ENCODE measurements at places on chromosomes 6 and 20.

GRCh38 chr6:140001821-140002341, 627.4 kb upstream of the CITED2 start:
- DNase-seq, result no peak

DNA sequence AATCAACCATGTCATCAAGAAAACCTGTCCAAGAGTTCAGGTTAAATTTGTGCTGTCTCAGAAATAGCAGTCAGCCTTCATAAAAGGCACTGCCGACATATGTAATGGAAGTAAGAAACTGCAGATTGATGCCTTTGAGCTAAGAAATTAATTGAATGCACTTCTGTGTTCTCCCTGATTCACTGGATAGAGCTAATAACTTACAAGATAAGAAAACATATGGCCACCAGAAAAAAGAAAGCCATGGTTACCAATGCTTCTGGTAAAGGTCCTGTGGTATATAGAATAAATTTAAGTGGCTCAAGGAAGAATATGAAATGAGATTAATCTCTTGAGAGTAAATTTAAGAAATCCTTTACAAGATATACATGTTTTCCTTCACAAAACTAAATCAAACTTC, 242.5 kb upstream of the UFL1 start:
- DNase-seq, result peak; percentile 10

DNA sequence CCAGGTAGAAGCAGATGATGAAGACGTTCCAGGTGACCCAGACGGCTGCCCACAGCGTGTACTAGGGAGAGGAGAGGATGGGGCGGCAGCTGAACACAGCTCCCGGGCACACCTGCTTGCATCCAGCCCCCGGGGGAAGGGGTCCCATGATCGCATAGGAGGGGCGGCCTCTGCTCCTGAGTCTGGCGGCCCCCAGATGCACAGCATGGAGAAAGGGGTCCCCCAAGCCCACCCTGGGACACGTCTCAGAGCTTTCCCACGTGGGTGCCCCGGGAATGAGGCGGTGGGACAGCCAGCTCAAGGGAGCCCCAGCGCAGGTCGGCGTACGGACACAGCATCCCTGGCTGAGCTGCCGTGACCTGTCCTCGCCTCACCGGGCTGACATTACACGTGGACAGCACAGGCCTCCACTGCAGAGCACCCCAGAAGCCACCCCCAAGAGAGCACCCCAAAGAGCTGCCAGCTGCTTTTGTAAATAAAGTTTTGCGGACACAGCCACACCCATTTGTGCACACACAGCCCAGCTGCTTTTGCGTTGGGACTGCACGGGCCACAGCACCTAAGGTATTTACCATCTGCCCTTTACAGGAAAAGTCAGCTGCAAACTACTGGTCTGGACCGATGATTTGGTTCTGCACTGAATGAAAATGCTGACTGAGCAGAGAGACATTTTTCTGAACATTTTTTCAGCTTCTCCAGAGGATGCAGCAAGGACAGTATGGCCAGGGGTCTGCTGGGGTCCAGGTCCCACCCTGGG, 5.2 kb downstream of the NKAIN4 start:
- DNase-seq, result no peak

GRCh38 chr20:2469991-2470422, 582 bp downstream of the SNRPB start:
- DNase-seq, result peak; percentile 9

GRCh38 chr20:48766205-48766604, 61.6 kb downstream of the PREX1 start:
- DNase-seq, result no peak

DNA sequence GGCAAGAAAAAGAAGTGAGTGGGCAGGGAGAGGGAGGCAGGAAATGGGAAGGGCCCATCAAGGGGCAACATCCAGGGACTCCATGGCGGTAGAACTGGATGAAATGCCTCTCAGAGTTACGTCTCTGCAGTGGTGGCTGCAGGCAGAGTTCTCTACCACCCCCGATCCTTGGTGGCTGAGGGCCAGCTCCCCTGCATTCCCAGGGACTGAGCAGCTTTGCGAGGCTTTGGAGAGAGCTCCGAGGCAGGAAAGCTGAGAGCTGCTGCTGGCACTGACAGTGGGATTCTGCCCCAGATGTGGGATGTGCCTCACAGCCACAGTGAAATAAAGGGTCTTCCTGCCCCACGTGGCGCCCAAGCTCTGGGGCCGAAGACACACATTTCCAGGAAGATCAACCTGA, 236.6 kb downstream of the SLC24A3 start:
- no peak for DNase-seq

DNA sequence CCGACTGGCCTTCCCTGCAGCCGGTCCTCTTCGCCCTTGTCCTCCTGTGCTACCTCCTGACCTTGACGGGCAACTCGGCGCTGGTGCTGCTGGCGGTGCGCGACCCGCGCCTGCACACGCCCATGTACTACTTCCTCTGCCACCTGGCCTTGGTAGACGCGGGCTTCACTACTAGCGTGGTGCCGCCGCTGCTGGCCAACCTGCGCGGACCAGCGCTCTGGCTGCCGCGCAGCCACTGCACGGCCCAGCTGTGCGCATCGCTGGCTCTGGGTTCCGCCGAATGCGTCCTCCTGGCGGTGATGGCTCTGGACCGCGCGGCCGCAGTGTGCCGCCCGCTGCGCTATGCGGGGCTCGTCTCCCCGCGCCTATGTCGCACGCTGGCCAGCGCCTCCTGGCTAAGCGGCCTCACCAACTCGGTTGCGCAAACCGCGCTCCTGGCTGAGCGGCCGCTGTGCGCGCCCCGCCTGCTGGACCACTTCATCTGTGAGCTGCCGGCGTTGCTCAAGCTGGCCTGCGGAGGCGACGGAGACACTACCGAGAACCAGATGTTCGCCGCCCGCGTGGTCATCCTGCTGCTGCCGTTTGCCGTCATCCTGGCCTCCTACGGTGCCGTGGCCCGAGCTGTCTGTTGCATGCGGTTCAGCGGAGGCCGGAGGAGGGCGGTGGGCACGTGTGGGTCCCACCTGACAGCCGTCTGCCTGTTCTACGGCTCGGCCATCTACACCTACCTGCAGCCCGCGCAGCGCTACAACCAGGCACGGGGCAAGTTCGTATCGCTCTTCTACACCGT, 6.1 kb downstream of the UBD start:
- no peak for DNase-seq

GRCh38 chr6:6918216-6918983, 189.4 kb upstream of the RREB1 start:
- peak; percentile 7 for DNase-seq

- DNase-seq, result no peak
Measured at GRCh38 chr6:167848783-167849182, 22.1 kb downstream of the AFDN start.

GRCh38 chr6:106539936-106540335, 89.4 kb downstream of the RTN4IP1 start:
- no peak for DNase-seq

GRCh38 chr6:164108869-164109769, 694.6 kb downstream of the QKI start:
- DNase-seq, result no peak

- peak; percentile 82 for DNase-seq
Measured at GRCh38 chr20:32031007-32031958, 20.8 kb upstream of the HCK start.

DNA sequence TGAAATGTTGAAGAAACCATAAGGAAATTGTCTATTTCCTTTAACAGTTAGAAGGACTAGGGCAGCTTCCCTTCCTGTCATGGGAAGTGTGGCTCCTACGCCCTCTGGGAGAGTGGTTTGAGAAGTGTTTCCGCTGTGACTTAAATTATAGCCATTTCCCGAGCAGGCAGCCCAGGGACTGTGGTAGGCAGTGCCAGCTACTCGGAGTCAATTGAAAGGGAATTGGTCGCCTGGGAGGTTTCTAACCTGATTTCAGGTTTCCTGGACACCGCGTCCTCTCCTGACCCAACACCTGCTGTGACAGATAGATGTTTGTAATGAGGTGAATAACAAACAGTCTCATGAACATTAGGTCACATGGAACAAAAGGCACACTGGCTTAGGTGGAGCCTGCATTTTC, 256.1 kb upstream of the PLCB4 start:
- DNase-seq, result no peak

Data from NCI-H524 (cell line).